ENCODE measurements at places on chromosomes 11 and 22.

DNA sequence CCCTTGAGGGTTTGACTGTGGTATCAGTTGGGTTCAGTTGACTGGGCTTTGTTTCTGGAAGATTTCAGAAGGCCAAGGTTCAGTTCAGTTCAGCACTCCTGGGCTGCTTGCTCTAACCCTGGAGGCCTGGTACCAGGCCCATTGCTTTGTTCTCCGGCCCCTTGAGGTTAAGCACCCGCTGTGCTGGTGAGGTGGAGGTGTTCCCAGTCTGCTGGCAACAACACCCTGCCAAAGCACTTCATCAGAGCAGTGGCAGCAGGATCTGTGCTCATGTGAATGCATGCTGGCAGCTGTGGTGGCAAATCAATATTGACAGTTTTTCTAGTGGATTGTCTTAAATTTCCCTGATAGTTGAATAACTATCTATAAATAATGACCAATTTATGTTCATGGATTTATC lies 3.8 kb upstream of the SCGB1D1 start:
- DNase-seq = no peak

GRCh38 chr11:92607969-92608722 lies 361.3 kb upstream of the MTNR1B start:
- no peak for DNase-seq

GRCh38 chr11:72083414-72083813 lies 2.8 kb downstream of the LRRC51 start:
- no peak for DNase-seq

DNA sequence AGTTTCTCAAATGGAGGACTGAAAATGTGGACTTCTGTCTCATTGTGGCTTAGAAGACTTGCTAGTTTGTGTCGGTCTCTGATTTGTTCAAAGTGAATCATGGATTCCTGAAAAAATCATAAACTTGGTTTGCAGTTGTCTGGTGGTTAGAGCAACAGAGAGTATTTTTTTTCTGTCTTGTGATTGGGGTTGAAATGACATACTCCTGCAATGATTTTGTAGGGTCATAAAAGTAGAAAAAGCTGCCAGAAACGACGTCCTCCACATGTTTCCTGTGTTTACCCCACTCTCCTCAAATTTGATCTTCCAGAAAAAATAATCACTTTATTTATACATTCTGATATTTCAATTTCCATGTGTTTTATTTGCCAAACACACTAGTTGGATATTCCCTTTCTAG lies 219.2 kb upstream of the PGR start:
- no peak for DNase-seq

- no peak for DNase-seq
Measured at GRCh38 chr22:44422746-44423380, 75.2 kb downstream of the RTL6 start.

- DNase-seq = no peak
Measured at GRCh38 chr11:119316729-119317591, at the start of gene MCAM. Gene MCAM, minus strand, starts transcription at chr11:119317130. Its CDS starts 29 bp downstream, at chr11:119317101.

DNA sequence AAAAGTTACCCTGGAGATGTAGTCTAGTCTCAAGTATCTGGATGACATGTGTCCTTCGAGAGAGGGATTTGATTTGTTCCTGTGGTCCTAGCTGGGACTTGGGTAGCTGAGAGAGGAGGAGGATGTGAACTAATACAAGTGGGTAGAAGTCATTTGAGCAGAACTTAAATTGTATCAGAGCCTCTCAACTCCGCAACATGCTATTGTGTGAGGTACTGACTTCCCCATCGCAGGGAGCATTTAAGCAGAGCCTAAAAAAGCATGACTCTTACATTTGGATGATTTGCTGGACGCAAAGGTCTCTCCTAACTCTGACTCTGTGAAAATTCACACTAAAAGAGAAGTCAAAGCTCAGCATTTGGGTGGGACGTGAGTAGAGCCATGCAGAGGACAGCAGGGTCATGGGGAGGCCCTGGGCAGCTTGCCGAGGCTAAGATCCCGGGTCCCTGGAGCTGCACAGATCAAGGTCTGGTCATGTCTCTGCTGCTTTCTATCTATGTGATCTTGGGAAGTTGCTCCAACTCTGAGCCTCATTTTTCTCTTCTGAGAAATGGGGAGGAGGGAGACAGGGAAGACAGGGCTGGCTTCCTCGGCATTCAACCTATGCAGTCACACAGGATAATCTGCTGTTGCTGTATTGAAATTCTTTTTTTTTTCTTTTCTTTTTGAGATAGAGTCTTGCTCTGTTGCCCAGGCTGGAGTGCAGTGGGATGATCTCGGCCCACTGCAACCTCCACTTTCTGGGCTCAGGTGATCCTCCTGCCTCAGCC lies 44.9 kb downstream of the CD82 start:
- DNase-seq = no peak

- no peak for DNase-seq
Measured at GRCh38 chr11:130945896-130946295, 29.6 kb upstream of the SNX19 start.

DNA sequence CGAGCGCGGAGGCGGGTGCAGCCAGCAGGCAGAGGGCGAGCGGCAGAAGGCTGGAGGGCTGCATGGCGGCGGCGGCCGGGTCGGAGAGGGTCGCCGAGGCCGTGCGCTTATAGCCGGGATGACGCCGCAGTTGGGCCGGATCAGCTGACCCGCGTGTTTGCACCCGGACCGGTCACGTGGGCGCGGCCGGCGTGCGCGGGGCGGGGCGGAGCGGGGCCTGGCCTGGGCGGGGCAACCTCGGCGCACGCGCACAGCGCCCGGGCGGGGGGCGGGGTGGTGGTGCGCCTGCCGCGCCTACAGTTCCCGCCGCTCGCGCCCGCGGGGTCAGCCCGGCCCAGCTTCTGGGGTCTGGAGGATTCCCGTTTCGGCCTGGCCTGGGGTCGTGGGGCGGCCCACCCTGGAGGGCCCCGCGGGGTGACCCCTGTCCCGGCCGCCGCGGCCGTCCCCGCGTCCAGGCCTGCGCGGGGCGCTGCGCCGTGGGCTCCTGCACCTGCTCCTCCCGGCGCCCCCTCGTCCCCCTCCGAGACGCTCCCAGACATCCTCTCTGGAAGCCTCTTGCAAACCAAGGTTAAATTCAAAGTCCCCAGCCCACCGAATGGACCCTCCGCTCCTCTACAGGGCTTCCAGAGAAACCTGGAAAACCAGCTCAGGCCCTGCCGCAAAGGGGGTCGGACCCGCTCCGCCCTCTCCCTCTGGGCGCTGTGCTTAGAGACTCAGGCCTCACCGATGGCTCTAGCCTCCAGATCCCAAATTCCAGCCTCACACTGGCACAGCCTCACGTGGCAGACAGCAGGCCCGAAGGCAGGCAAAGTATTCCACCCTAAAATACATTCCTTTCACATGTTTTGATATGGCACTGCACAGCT lies at the start of gene CTSD:
CTSD (minus strand) TSS at position 132 of the 866 bp plus-strand sequence; CDS start at position 64, 68 bp downstream.
- peak; percentile 90 for DNase-seq

DNA sequence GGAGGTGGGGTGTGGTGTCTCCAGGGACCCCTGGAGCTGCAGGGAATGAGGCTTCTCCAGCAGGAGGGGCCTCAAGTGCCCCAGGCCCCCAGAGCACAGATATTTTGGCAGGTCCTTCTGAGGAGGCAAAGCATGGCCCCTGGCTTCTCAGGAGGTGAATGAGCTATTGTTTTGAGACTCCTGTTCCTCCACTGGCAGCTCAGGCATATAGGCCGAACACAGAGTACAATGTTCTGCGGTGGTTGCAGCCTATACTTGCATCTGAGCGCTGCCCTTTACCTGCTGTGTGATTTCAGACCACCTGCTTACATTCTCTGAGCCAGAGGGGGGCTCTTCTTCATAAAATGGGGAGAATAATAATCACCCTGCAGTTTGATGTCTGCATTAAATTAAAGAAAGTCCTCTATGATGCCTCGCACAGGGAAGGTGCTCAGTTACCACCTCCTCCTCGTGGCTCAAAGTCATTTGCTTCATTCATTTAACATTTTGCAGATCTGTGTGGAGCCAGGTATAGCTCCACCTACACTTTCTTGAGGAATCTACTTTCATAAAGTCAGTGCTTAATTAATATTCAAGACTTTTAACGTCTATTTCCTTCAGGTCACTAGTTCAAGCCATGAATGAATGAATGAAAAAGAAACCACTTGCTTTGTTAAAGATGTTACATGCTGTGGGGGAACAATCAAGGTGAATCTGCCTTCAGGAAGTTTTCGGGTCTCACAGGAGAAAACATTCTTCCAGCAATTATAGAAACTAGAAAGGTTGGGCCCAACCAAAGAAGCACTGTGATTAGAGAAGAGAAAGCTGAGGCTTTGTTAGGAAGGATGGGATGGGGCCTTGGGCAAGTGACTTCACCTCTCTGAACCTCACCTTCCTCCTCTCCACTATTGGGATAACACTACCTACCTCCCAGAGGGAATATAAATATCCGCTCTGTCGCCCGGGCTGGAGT lies 68.4 kb downstream of the ADAMTS15 start:
- no peak for DNase-seq

DNA sequence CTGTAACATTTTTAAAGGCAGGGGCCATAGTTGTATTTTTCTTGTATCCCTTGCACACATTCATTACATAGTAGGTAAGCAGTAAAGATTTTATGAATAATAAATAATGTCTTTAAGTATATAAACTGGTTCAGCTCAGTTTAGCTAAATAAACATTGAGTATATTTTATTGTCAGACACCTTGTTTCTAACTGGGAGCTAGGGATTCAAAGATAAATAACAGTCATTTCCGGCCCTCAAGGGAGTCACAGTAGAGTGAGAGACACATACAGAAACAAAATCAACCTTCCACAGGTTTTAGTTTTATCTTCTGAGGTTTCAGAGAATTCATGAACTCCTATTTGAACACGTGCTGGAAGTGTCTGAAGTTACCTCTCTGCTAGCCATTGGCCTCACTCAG lies 760.2 kb downstream of the DLG2 start:
- no peak for DNase-seq

DNA sequence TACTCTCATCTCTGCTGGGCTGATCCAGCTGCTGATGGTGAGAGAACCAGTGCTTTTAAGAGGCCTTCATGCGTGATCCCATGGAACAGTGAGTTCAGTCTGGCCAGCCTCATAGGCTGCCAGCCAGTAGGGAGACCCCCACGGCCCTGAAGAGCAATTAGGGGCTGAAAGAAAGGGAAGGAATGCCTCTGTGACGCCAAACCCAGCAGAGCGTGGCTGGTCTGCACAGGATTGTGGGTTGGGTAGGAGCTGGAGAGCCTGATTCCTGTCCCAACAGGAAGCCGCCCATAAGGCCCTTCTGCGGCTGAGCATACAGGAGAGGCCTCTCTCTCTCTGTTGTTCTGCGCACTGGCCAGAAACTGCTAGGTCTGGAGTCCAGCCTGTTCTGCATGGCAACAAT lies 181.5 kb upstream of the E2F8 start:
- no peak for DNase-seq

GRCh38 chr11:36376009-36376887 lies 80.2 kb downstream of the PRR5L start:
- no peak for DNase-seq

DNA sequence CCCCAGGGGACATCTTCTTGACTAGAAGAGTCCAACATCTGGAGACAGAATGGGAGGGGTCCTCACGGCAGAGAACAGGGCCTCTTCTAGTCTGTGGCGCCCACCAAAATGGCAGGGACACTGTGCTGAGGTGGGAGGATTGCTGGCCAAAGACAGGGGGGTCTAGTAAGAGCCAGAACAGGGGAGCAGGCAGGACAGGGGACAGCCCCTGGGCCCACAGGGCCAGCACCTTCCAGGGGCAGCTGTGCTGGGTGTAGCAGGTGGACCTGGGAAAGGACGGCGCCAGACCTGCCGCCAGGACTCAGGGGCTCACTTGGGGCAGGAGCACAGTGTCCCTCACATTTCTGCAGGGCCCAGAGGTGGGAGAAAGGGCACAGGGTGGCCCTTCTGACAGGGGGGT lies 858 bp upstream of the APOBEC3A start:
- DNase-seq = no peak

DNA sequence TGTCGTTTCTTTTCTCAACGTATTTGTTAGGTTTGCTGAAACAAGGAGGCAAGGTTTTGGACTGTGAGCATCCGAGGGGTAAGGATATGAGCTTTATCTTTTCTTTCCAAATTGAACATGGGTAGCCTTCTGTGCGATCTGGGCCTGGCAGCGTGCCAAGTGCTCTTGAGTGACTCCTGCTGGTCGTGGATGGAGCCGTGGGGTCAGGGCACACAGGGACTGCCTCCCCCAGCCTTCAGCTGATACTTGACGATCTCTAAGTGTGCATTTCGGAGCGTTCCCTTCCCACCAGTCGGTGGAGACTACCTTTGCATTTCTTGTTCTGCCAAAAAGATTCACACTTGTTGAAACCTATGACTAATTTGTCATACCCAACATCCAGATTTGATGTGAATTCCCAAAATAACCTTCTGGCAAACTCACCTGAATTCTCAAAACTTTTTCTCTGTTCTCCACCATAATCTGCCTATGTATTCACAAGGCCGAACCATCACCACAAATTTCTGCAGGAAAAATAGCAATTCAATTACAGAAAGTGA lies 40.1 kb upstream of the CLMP start:
- peak; percentile 26 for DNase-seq

- DNase-seq = no peak
Measured at GRCh38 chr11:7170431-7170830, 81.3 kb upstream of the SYT9 start.

GRCh38 chr22:25485626-25486545 lies 78.6 kb upstream of the GRK3 start:
- DNase-seq = no peak
